Aorta (tissue), 5 donors: ENCODE measurements at places on chromosomes 4 and X. TPM values are rescaled to one million over a fixed set of nuclear protein-coding genes. Genes with fewer than 3 reads are reported as not detected.

The RP2 gene
- total RNA-seq = 9.3 TPM

The MGST2 gene
- total RNA-seq = 48.7 TPM

- no peak for DNase-seq
Measured at GRCh38 chr4:58809366-58809765, 1699.2 kb upstream of the IGFBP7 start.

The C4orf50 gene
- total RNA-seq = 0.06 TPM

DNA sequence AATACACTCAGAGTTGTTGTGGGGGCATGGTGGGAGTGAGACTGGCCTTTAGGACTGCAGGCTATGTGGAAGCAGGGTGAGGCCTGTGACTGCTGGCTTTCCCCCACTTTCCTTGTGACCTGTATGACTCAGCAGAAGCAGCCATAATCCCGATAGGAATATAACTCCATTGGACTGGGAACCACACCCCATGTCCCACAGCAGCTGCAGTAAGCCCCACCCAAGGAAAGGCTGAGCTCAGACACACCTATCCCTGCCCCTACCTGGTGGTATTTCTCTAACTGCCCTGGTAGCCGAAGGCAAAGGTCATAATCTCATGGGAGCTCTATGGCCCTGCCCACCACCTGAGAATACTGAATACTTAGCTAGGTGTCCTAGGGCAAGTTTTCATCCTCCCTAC lies 169.3 kb downstream of the GC start:
- no peak for DNase-seq

GRCh38 chrX:7841084-7841805 lies 1.7 kb upstream of the VCX start:
- no peak for DNase-seq

The GYG2 gene
- 0.84 TPM for total RNA-seq

The SPANXN3 gene
- not detected for total RNA-seq

The CXCR3 gene
- total RNA-seq = 0.49 TPM

- DNase-seq = no peak
Measured at GRCh38 chr4:142334931-142335330, 511.2 kb downstream of the INPP4B start.

The GAGE12J gene
- not detected for total RNA-seq

The GABRG1 gene
- not detected for total RNA-seq

The POF1B gene
- 0.33 TPM for total RNA-seq

The GSTCD gene
- total RNA-seq = 8.2 TPM

DNA sequence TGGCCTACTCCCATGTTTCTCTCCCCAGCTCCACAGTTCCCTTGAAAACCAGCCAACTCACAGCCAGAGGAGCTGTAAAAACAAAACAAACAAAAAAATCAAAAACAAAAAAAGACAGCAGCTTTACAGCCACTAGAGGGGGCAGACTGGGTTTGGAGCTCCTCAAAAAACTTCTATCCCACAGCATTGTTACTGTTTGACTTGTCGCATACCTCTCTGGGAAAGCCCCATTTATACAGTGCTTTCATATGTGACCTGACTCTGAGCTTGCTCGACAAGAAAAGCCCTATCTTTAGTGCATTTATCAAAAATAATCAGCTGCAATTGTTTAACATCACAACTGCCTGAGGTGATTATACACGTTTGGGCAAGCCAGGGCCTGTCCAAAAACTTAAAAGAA lies 21.6 kb downstream of the TSPAN6 start:
- DNase-seq = no peak

DNA sequence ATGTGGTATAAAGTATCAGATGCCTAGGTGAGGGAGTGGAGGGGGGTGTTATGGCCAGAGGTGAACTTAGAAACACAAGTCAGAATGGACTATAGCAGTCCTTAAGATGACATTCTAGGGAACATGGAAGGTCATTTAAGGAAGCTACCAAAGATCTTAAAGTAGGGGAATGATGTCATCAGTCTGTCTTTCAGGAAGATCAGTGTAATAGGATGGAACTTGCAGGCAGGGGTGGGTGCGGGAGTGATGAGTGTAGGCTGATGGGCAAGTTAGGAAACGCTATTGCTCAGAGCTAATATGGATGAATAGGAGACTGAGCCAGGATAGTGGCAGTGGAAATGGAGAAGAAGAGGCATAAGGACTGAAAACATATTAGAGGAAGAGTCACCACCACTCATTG lies 27.5 kb upstream of the CWH43 start:
- DNase-seq = no peak

The CSAG3 gene
- not detected for total RNA-seq

GRCh38 chr4:80268936-80269335 lies 2.5 kb downstream of the FGF5 start:
- no peak for DNase-seq

The NAT8L gene
- 0.23 TPM for total RNA-seq

The OPRPN gene
- total RNA-seq = not detected

DNA sequence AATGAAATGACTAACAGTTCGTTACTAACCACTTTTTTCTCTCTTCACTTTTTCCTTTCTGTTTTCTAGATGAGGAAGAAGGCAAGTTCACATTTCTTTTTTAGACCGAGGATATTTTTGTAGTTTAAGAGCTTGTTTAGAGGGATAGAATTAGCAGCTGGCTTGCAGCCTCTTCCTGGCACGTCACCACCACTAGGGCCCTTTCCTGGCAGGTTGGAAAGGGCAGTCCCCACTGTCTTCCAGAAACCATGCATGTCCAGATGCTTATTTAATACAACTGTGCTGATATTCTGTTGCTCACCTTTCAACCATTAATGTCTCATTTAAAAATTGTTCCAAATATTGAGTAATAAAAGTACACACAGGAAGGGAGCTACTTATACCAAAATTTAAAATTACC lies 209.5 kb upstream of the PACRGL start:
- no peak for DNase-seq

GRCh38 chr4:165379678-165380064 lies 863 bp downstream of the CPE start:
- peak; percentile 77 for DNase-seq

The ARSD gene
- 23.3 TPM for total RNA-seq

DNA sequence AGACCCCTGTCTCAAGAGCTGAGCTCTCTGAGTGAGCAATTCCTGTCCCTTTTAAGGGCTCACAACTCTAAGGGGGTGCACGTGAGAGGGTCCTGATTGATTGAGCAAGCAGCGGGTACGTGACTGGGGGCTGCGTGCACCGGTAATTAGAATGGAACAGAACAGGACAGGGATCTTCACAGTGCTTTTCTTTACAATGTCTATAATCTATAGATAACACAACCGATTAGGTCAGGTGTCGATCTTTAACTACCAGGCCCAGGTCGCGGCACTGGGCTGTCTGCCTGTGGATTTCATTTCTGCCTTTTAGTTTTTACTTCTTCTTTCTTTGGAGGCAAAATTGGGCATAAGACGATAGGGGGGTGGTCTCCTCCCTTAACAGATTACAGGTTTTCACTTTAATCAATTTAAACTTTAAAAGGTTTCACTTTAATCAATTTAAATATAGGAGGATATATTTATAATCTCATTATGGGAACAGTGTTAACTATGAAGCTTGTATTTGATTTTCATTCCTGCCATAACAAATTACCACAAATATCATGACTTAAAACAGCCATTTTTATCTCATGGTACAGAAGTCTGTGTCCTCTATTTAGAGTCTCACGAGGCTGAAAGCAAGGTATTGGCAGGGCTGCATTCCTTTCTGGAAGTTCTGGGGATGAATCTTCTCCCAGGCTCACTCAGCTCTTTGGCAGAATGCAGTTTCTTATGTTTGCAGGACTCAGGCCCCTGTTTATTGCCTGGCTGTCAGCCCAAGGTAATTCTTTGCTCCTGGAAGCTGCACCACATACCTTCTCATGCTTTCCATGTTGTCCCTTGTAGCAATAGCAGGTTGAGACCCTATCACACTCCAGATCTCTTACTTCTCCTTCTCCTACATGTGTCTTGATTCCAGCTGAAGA lies 5.2 kb downstream of the SPATA4 start:
- DNase-seq = no peak

GRCh38 chrX:44621078-44621477 lies 78.4 kb upstream of the FUNDC1 start:
- peak; percentile 12 for DNase-seq

The ARR3 gene
- not detected for total RNA-seq

DNA sequence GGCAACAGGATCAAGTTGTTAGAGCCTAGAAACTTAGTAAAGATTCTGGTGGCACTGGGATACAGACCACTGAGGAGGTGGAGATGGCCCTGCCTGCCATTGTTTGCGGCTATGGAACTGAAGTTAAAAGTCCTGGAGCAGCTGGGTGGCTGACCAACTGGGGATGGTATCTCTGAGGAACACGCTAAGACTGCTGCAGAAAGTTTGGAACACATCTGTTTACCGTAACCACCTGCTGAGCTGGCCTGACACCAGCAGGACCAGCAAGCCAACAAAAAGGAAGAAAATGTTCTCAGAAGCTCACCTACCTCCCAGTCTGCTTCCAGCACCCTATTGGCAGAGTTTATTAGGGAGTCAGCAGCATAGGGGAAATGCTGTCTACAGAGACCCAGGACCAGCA lies 17.4 kb upstream of the PACRGL start:
- DNase-seq = no peak

The TKTL1 gene
- total RNA-seq = 0.23 TPM

- no peak for DNase-seq
Measured at GRCh38 chrX:47228550-47229270, 4.1 kb upstream of the USP11 start.

DNA sequence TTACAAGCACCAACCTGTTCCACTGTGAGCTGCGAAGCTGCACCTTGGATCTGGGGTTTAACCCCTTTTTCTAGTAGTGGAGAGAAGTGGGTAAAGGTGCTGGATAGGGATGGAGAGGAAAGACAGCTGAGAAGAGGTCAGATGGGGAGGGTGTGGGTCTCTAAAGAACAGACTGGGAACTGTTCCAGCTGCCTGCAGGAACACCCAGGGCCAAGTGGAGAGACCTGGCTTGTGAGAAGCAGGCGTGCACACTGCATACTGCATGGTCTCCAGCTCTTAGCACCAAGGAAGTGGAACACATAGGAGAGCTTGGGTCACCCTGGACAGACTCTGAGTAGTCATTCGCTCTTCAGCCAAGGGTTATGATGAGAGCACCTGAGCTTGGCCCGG lies 16.1 kb downstream of the BCOR start:
- DNase-seq = no peak

GRCh38 chr4:27775156-27775555 lies 914.5 kb downstream of the STIM2 start:
- DNase-seq = no peak

DNA sequence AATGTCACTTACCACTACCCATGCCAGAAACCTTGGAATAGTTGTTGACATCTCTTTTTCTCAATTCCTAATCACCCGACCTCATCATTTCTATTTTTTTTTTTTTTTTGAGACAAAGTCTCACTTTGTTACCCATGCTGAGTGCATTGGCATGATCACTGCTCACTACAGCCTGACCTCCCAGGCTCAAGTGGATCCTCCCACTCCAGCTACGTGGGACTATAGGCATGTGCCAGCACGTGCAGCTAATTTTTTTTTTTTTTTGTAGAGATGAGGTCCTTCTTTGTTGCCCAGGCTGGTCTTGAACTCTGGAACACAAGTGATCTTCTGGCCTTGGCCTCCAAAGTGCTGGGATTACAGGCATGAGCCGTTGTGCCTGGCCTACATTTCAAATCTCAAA lies 12.0 kb downstream of the KDM6A start:
- no peak for DNase-seq

GRCh38 chr4:89574176-89574575 lies 262.8 kb downstream of the SNCA start:
- DNase-seq = no peak

DNA sequence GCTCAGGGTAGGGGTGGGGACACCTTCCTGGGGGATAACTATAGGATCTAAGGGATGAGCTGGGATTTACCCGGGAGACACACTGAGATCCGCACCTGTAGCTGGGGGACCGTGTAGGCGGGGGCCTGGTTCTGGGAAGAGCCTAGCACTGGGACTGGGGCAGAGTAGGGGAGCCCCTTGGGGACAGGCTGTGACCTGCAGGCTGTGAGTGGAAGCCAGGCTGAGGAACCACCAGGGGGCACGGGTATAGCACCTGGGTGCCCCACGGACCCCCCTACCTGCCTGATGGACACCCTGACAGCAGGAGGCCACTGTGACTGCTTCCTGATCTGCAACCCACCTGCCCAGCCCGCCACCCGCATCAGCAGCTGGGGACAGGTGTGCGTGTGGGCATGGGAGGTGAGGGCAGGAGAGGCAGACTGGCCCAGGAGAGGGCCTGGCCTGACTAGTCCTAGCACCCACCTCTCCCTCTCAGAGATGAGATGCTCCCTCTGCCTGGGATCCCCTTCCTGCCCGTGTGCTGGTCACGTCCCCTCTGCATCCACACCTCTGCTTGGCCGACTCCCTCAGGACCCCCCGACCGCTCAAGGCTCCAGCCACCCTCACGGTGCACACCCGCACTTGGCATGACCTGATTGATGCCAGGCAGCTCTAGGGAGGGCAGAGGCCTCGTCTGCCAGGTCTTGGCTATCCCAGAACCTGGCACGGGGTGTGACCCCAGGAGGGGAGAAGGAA lies 94.2 kb upstream of the NKX1-1 start:
- no peak for DNase-seq

The CTAG2 gene
- total RNA-seq = not detected

The XAGE1B gene
- total RNA-seq = not detected

- no peak for DNase-seq
Measured at GRCh38 chr4:17554568-17554967, 22.4 kb upstream of the LAP3 start.

- no peak for DNase-seq
Measured at GRCh38 chr4:2246384-2247127, 4.6 kb upstream of the HAUS3 start.

DNA sequence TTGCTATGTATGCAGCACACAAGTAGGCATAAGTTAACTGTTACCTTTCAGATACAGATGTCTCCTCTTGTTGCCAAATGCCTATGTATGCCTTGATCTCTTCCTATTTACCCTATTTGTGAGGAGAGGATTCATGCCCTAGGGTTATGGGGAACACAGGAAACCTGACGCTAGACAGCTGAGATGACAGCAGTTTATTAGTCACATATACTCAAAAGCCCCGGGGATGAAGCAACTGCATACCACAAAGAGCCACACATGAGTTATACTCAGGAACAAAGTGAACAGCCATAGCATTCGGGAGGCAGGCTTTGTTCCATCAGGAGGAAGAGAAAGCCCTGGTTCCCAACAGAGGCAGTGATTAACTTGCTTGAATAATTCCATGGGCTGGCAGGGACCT lies 1011.7 kb upstream of the PCDH7 start:
- no peak for DNase-seq

DNA sequence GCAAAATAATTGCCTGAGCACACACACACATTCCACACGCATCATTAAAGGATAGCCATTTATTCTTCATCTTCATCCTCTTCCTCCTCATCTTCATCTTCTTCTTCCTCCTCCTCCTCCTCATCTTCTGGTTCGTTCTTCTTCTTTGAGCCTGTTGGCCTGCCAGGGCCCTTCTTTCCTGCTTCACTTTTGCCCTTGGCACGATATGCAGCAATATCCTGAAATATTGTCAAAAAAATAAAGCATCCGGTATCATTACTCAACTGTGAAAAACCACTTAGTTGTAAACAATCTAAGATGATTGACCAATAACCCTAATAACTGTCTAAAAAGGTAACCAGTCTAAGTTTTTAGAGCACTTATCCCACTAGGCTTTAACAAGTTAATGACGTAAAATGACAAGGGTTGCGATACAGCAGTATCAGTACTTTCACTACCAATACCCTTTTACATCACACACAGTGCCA lies 2.1 kb downstream of the HMGB2 start:
- DNase-seq = no peak

GRCh38 chrX:112835019-112835418 lies 5.6 kb downstream of the AMOT start:
- no peak for DNase-seq
